Colonic mucosa (tissue), 4 donors: ENCODE measurements at places on chromosomes 13 and 19. TPM values are rescaled to one million over a fixed set of nuclear protein-coding genes. Genes with fewer than 3 reads are reported as not detected.

GRCh38 chr19:8101311-8101710 is 48.1 kb downstream of the FBN3 start:
- no peak for DNase-seq
- no peak overlapping the region for H3K27ac ChIP-seq
- no peak overlapping the region for H3K4me3 ChIP-seq
- H3K27me3 ChIP-seq = no peaks in the 10 kb centered on the region
- H3K36me3 ChIP-seq = no peaks in the 10 kb centered on the region
- H3K4me1 ChIP-seq = no peaks in the 10 kb centered on the region

- no peaks in the 10 kb centered on the region for H3K4me1 ChIP-seq
- no peak overlapping the region for H3K4me3 ChIP-seq
- no peaks in the 10 kb centered on the region for H3K36me3 ChIP-seq
- no peak for DNase-seq
These were observed 2.4 kb downstream of the ALOX5AP start for GRCh38 chr13:30737511-30738337.

GRCh38 chr13:110458594-110459365 is 102.7 kb downstream of the RAB20 start:
- H3K36me3 ChIP-seq = no peaks in the 10 kb centered on the region
- no peak overlapping the region for H3K4me3 ChIP-seq
- DNase-seq = no peak
- H3K27ac ChIP-seq = no peak overlapping the region

SMAD9 gene
- total RNA-seq = 7.8 TPM

NCR1 gene
- not detected for total RNA-seq

CERS1 gene
- total RNA-seq = 0.58 TPM
